ENCODE measurements at places on chromosomes 12 and 14.

- DNase-seq = no peak
Observed at GRCh38 chr14:61218767-61219166, 62.4 kb downstream of the TMEM30B start.

GRCh38 chr14:91295276-91295845 lies 50.9 kb upstream of the GPR68 start:
- no peak for DNase-seq

- no peak for DNase-seq
Observed at GRCh38 chr12:132510746-132511477, 21.0 kb downstream of the FBRSL1 start.

- DNase-seq = no peak
Observed at GRCh38 chr12:127687181-127687580, 579.8 kb upstream of the TMEM132C start.

DNA sequence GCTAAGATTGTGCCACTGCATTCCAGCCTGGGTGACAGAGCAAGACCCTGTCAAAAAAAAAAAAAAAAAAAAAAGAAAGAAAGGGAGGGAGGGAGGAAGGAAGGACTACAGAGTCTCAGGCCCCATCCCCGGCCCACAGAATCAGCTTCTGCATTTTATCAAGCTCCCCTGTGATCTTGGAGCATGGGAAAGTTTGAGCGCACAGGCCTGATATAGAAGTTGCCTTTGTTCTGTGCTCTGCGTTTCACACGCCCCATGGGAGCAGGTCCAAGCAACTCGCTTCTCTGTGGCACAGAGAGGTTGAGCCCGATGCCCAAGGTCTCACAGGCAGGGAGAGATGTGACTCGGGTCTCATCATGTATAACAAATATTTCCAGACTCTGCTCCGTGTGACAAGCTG lies 101.8 kb downstream of the PHETA1 start:
- no peak for DNase-seq

DNA sequence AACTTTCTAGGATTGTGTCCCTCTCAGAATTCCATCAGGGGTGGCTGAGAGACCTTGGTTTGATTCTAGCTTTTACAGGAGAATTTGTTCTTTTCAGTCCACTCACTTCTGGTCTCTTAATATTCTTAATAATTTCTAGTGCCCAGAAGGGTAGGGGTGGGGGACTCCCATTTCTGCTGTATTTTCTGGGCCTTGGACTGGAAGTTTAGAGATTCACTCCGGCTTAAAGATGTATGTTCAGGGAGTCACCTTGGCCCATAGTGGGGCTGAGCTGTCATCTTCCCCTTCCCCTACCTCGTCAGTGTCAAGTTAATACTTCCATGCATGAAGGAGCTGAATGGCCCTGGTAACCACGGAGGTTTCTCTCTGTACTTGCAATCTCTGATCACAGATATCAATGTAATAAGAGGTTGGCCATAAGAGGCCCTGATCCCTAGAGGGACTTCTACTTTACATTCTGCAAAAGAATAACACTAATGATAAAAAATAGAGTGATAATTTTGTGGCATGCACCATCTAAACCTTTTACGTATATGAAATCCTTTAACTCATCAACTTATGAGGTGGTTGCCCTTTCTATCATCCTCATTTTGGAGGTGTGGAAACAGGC lies 6.7 kb downstream of the KRT81 start:
- DNase-seq = no peak

GRCh38 chr12:93380480-93381121 lies 2.9 kb downstream of the NUDT4 start:
- DNase-seq = no peak

- DNase-seq = no peak
Observed at GRCh38 chr12:599756-600155, 63.5 kb downstream of the NINJ2 start.

- DNase-seq = no peak
Observed at GRCh38 chr12:72523754-72524153, 251.6 kb downstream of the TRHDE start.

DNA sequence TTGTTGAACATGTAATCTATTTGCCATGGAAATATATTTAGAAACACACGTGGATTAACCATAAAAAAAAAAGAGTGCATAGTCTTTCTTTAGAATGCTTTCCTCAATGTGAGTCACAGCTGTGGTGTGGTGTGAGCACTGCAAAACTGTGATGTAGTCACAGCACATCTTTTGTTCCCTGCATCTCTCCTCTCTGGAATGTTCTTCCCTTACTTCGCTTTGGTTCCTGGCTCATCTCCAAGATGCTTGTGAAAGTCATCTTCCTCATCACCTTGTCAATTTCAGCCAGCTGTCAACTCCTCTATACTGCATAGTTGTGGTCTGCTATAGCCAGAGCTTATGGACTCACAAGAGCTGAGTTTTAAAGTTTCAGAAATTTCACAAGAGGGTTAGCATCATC lies 60.2 kb downstream of the STAB2 start:
- no peak for DNase-seq

DNA sequence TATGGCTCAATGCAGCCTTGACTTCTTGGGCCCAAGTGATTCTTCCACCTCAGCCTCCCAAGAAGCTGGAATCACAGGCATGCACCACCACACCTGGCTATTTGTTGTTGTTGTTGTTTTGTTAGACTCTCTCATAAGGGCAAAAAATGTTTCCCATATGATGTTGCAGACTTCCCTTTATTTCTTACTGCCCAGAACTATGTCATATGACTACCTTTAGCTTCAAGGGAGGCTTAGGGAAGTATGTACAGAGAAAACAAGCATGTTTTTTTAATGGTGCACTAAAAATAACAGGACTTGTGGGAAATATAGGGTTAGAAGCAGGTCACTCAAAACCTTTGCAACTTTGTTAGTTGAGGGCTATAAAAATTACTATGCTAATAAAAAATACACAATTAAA lies 4.3 kb upstream of the GPR19 start:
- no peak for DNase-seq

- DNase-seq = no peak
Observed at GRCh38 chr14:72291908-72292688, 359.9 kb downstream of the RGS6 start.

GRCh38 chr12:31370531-31371255 lies 44.7 kb upstream of the SINHCAF start:
- DNase-seq = no peak

DNA sequence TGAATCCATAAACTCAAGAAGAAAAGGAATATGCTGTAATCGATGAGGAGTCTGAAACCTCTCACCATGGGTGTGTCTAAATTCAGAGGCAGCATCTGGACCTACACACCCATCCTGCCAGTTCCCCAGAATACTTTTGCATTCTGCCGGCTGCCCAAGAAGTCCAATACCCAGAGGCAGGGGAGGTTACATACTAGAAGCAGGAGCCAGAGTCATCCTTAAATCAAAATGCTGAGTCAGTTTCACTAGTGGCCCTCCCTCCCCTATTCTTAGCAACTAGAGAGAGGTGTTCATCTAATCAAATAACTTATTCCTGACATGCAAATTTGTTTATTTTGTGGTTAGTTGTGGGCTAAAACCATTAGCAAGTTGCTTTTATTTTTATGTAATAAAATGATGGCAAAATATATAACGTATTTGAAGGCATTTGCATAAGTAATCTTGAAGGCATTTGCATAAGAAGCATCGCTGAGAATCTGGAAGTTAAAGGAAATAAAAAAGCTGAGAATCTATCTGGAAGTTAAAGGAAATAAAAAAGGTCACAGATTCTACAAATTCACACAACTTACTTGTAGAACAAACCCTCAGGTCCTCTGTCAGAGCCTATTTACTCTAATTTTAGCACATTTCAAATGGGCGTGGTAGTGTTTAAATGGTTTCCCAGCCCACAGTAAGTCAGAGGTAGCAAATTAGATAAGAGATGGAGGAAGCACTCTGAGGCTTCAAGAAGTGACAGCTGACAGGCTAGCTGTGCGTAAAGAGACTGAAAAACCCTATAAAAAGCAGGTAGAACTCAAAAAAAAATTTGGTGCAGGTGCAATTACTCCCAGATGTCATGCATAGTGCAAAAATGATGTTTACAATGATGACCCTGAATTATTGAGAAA lies 7.8 kb downstream of the BHLHE41 start:
- DNase-seq = no peak

DNA sequence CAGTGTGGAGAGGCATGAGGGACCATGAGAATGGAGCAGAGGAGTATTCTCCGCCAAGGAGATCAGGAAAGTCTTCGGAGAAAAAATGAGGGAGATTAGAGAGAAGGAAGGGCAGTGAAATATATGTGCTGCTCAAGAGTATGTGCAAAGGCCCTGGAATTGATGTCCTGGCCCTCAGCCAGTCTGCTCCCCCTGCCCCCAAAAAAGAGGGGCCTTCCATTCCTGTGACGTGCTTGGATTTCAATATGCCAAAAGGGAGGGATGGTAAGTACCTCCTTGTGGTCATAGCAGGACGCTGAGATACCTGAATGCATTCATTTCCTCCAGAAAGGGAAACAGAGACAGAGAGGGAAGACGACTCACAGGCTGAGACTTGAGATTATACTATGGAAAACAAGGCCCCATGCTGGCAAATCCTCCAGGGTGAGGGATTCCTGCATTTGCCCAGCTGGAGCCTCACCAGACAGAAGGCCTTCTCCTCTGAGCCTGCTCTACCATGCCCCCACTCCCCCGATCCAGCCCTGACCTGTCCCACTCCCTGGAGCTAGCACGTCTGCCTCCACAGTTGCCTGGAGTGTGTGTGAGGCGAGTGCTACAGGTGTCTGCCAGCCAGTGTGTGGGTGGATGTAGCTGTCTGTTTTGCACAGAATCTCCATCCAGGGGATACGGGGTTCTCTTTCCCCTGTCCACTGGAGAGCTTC lies 3.9 kb upstream of the RARG start:
- DNase-seq = no peak

- no peak for DNase-seq
Observed at GRCh38 chr12:88703790-88704189, 123.5 kb upstream of the KITLG start.

- DNase-seq = no peak
Observed at GRCh38 chr12:2292560-2292959, 239.8 kb downstream of the CACNA1C start.

- DNase-seq = no peak
Observed at GRCh38 chr12:6263931-6264330, 46.6 kb upstream of the PLEKHG6 start.

DNA sequence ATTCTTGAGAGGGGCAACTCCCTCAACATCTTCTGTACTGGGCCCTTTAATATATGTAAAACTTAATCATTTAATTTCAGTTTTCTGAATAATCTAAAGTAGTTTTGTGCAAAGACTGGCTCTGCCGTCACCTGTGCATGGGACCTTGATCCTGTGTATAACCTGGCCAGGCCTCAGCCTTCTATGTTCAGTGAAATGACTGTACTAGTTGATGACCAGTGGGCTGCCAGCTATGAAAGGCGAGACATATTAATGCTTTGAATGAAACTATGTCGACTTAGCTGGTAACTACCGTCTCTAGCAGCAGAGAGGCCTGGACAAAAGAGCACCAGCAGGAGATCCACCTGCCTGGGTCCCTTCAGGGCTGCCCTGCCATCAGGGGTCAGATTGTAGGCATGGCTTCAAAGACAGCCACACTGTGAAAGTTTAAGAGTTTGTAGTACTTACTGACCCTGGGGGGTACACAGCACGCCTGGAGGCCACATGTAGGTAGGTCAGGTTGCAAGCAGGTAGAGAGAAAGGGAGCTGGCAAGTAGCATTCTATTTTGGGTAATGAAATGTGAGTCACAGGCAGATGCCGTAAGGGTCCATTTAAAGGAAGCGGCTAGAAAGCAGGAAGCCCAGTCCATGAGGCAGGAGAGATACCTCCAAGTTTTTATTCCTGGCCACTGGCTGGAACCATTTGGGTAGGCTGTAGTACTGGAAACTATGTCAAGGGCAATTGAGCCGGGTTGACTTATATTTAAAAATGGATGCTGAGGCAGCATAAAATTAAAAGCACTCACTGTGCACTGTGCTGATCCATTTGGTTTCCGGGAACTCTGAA lies 77.2 kb downstream of the BHLHE41 start:
- DNase-seq = no peak

DNA sequence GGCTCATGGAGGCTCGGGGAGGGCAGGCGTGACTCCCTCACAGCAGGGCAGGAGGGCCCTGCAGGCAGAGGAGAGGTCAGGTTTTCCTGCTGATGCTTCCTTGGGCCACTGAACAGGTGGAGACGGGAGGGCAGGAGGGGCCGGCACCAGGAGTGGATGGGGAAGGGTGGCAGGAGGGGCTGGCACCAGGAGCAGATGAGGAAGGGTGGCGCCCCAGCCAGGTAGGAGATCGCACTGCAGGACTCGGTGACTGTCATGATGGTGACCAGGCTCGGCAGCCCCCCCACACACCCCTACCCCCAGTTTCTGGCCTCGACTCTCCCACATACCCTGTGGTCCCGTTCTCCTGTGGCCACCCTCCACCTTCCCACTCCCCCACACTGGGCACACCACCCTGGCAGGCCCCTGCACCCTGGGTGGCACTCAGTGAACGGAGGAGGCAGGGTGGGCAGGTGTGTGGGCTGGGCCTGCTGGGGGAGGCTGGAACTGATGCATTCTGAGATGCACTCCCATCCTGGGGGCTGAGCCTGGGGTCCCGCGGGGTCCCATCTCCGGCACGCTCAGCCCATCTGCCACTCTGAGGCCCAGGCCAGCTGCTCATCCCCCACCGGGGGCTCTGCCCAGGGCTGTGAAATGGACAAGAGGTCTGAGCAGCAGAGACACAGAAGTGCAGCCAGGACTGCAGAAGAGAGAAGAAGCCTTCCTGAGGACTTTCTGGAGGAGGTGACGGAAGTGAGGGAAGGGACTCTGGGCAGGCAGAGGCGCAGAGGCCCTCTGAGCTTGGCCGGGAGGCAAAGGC lies 2.8 kb downstream of the NUDT14 start:
- no peak for DNase-seq

DNA sequence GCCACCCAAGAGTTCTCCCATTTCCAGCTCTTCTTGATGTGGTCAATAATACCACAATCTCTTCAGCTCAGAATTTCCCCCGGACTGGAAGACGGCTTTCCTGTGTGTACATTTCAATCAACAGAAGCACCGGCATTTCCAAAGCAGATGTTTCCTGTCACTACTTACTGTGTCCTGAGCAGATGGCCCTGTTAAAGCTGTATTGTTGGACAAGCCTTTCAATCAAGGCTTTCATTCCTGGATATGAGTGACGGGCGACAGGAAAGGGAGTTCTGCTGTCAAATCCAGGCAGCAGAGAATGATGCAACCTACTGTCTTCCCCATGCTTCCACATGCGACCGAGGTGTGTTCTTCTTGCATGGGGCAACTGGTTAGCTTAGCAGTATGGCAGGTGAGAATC lies 76.4 kb upstream of the CCDC60 start:
- DNase-seq = no peak

Measured in T-cell (primary cell).